Frontal cortex (tissue), 4 donors: ENCODE measurements at places on chromosomes 5 and 9.

DNA sequence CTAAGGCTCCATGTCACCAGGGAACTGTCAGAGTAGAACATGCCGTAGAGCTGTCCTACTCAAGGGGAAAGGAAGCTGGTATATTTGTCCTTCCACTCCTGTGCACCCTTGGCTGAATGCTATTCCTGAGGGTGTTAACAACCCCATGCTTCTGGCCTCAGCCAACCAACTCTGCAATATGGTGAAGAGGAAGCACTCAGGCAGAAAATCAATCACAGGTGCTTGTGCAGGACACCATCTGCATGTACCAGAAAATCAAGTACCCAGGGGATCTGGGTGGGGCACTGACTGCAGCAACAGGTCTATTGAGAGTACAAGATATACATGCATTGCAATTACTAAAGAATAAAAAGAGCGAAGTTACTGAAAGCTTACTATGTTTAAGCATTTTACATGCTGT, 51.4 kb upstream of the NEK6 start:
- no peak for DNase-seq

- no peak for DNase-seq
Measured at GRCh38 chr5:80668016-80668969, 13.5 kb upstream of the DHFR start.

DNA sequence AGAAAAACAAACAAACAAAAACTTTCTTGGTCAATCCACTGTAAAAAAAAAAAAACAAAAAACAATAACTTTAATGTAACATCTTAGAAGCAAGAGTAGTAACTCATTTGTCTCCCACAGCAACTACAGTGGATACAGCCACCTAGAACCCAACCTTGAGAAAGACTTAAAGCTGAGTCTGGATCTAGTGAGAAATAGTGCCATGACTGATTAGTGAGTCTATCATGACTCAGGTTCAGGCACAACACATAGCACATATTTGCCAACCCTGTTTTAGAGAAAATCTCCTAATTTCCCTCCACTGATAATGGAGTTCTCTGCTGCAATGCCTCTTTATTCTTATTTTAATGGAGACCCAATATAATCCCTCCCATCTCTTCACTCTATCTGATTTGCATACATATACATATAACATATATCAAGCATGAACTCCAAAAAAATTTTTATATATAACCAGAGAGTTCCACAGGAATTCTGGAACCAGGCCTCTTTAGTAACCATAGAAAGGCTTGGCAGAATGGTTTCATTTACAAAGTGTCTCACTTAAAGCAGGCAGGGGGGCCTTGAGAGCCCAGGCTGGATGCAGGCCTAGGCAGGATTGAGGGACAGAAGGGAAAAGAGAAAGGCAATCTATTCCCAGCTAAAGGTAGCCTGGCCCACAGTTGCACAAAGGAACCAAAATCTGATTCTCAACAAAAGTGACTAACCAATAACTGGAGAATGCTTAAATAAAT, 11.9 kb upstream of the NR4A3 start:
- DNase-seq: no peak

GRCh38 chr5:53378590-53379247, 101.7 kb upstream of the FST start:
- DNase-seq: no peak

DNA sequence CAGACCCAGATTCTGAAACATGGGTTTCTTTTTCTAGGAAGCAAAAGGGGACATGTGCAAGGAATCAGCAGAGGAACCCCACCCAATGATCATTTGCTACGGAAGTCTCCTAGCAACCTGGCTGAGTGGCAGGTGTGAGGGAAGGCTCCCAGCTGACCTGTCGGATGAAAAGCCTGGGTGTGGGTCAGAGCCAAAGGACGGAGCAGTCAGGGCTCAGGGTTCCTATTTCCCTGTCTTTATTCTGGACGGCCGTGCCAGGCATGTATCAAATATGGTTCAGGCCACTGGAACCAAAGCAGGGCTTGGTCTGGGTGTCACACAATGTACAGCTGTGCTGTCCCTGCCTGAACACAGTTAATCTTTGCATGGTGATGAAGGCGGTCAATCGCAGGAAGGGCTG, 20.1 kb downstream of the STK10 start:
- DNase-seq: no peak

- no peak for DNase-seq
Measured at GRCh38 chr9:95940265-95940664, 64.8 kb downstream of the ERCC6L2 start.

GRCh38 chr5:33153372-33153771, 287.4 kb upstream of the TARS1 start:
- DNase-seq: peak; percentile 4

DNA sequence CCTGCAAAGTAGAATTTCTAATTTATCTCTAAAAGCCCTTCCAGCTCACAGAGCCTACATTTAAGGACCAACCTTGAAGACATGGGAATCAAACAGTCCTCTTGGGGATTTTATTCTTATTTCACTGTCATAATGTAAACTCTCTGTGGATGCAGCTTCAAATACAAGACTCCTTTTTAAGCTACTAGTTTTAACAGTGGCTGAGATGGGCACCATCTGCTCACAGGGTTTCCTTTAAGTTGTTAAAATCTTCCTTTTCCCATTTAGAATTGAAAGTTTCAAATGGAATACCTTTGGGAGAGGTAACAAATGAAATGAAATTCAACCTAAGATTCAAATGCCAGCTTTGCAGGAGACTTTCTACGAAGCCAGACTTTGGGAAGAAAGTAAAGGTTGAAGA, 243.7 kb downstream of the GLIS3 start:
- DNase-seq: no peak

- no peak for DNase-seq
Measured at GRCh38 chr5:39616131-39616530, 191.4 kb upstream of the DAB2 start.

DNA sequence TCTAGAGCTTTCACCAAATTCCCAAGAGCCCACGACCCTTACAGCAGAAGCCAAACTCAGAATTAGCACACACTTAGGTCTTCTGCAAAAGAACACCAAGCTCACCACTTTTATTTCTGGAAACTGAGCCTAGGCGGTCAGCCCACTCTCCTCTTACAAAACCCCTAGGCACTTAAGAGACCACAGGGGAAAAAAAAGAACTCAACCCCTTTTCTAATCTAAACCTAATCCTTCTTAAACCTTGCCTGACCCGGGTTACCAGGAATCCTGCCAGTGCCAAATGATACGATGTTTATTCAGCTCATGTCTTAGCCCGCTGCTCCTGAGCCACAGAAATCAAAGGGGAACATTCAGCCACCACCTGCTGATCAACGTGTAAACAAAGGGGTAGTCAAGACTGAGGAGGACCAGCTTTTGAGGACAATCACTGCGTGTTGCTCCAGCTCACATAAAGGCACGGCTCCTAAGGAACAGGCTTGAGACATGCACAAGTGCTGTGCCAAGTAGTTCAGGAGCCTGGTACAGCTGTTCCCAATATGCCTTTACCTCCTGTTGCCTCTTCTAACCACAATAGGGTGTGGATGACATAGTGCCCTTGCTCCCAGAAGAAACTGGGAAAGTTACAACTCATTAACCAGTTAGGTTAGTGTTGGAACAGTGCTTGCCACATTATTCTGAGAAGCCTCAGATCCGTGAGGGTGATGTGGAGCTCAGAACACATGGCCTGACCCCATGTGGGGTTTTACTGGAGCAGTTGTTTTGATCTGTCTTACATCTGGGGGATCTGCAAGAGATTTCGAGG, 49.3 kb downstream of the ZFAND5 start:
- peak; percentile 27 for DNase-seq

- no peak for DNase-seq
Measured at GRCh38 chr9:22240619-22241018, 206.0 kb upstream of the DMRTA1 start.

DNA sequence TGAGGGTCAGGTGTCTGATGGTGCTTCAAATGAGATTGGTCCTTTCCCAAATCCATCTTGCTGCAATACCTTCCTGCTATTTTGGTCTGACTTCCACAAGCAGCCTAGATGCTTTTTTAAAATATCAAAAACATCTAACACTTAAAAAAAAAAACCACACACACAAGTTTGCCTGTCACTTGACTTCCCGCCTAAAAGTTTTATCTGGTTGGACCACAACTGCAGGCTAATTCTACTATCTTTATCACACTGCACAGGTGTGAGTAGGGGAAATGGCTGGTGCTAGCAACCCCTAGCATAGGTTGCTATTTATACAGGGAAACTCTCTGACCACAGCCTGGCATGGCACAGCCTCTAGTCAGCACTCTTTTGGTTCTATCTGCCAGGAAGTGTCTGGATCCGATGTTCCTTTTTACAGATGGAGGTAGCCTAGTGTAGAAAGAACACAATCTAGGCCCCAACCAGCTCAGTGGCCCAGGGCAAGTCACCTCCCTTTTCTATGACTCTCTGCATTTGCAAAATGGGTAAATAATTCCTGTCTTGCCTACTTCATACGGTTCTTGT, at the start of gene HEMGN:
TSS of gene HEMGN (minus strand) at position 92 of the 564 bp plus-strand sequence. CDS start at position 56, 36 bp downstream.
- no peak for DNase-seq

DNA sequence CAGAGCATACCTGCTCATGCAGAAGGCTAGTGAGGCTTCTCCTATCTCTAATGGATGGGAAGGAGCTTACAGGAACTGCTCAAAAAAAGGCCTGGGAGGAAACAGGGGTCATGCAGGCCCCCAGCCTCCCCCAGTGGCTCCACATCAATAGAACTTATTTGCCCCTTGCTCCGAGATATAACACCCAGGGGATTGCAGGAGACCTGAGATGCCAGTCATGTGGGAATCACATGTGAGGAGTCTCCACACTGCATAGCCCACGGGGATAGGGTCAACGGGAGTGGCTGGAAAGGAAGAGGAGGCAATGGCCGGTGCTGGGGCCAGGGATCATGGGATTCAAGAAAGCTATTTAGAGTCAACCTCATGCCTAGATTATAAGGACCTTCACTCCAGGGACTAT, 76.2 kb downstream of the NRG2 start:
- DNase-seq: no peak

GRCh38 chr5:132024789-132025402, 13.4 kb upstream of the ACSL6 start:
- DNase-seq: no peak

DNA sequence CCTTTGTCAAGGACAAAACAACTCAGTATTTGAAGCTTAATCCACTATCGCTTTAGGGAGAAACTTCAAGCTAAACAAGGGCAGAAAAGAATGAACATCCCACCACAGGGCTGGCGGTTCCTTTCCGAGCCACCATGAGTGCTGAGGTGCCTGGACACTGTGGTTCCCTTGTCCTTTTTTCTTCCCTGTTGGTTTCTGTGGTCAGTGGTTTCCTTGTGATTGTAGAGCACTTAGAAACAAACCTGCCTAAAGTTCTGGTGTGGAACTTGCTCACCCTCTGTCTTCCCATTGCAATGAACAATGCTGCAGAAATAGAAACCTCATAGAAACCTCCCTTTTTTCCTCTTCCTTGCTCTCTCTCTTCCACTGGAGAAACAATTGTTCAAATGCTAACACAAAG, 79.3 kb upstream of the TBC1D2 start:
- DNase-seq: no peak

GRCh38 chr5:9604416-9604815, 25.7 kb downstream of the TAS2R1 start:
- no peak for DNase-seq

DNA sequence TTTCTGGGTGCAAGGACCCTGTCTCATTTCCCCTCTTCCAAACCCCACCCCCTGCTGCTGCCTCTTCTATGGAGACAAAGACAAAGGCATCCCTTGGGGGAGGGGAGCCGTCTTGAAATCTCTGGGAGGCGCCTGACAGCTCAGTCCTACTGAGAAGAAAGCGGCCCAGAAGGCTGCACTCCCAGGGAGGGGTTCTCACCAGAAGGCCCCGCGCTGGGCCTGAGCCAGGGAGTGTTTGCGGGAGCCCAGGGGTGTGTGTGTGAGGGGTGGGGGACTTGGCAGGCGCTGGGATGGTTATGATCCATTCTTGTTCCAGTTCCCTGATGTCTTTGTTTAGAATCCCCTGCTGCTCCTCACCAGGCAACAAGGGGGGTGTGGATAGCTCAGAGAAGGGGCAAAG, 45.7 kb upstream of the ALDH1B1 start:
- DNase-seq: no peak

DNA sequence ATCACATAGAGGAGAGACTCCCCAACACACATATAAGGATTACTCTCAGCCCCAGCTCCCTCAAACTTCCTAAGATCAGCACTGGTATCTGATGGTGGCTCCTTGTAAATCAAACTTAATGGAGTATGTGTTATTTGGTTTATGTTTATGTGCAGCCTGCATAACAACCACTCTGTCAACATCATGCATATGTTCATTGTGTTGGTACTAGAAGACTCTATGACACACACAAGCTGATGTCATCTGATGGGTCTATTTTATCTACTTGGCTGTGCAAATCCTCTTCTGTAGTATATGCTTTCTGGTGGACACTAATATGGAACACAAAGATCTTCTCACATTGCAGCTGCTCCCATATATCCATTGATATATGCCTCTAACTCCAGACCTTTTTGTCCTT, 134.0 kb upstream of the FAM174A start:
- DNase-seq: no peak

DNA sequence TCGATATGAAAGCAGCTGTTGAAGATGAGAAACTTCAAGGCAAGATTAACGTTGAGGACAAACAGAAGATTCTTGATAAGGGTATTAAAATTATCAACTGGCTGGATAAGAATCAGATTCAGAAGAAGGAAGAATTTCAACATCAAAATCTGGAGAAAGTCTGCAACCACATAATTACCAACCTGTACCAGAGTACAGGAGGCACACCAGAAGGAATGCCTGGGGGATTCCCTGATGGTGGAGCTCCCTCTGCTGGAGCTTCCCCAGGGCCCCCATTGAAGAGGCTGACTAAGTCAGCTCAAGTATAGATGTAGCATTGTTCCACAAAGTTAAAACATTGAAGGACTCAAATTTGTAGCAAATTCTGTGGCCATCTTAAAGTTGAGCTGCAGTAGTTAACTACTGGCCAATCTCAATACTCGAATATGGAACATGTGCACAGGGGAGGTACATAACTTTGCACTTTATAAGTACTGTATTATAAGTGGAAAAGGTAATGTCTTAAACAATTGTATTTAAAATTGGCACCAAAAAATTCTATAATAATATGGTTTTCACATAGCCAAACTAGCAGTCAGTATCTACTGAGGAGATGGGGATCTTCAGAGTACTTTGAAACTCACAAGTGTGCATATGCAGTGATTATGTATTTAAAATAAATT, 237.5 kb downstream of the CHSY3 start:
- DNase-seq: no peak

DNA sequence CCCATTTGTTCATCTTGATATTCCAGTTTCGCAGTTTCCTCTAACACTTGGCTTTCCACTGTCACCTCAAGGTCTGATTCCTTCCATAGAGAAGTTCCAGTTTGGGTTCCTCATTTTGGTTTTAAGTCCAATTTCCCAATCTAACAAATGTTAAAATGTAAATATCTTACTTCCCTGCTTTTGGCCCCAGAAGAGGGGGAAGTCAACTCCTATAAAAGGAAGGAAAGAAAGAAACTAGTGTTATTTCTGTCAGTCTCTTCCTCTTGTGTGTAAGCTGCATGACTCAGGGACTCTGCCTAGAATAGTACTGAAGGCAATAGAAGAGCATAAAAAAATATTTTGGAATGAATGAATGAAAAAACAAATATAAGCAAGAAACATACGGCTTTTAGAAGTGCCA, 127.5 kb upstream of the CCNG1 start:
- no peak for DNase-seq
